ENCODE measurements at places on chromosomes 5 and 9.

DNA sequence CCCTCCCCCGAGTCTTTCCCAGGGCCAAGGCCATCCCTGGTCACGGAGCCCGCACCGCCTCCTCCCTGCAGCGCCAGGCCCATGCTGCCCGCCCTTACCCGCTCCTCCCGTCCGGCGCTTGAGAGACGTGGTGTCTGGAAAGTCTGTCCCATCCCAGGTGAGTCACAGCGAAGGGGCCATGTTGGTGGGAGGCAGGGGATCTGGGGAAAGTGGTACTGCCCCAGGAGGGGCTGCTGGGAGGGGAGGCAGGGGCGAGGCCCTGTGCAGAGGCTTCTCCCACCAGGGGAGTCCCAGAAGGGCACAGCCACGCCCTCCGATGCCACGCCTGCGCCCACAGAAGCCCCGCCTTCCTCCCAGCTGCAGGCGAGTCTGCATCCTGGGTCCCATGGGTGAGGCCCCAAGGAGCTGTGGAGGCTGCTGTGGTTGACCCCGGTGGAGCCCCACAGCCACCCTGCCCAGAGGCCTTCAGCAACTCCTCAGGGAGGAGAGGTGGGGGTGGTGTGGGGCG is 107.0 kb upstream of the PPP1R26 start:
- DNase-seq = no peak

- peak; percentile 34 for DNase-seq
Measured at GRCh38 chr5:107673368-107674136, 2.8 kb upstream of the EFNA5 start.

- no peak for DNase-seq
Measured at GRCh38 chr9:129232839-129233591, 55.0 kb upstream of the IER5L start.

DNA sequence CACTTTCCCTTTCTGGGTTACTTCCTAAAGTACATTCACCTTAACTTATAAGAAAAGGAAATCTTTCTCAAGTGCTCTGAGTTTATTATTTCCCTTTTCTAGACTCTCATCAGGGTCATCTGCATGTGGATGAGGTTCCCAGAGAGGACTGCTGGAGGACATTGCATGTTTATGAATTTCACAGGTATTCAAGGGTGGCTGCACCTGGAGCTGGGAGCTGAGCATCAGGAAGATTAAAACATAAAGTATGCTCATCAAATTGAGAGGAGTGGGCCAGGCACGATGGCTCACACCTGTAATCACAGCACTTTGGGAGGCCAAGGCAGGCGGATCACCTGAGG is 34.7 kb upstream of the PLIN2 start:
- no peak for DNase-seq

- no peak for DNase-seq
Measured at GRCh38 chr9:123561046-123561445, 205.0 kb downstream of the CRB2 start.

GRCh38 chr9:27626244-27627187 is 53.2 kb upstream of the C9orf72 start:
- no peak for DNase-seq

Data from stimulated activated CD4-positive, alpha-beta T cell treated with anti-CD3 and anti-CD28 coated beads, Interleukin-1b, Interleukin-23, amount 100 ng/mL, for 24 hours (primary cell).